ENCODE measurements at places on chromosomes 11 and 22.

DNA sequence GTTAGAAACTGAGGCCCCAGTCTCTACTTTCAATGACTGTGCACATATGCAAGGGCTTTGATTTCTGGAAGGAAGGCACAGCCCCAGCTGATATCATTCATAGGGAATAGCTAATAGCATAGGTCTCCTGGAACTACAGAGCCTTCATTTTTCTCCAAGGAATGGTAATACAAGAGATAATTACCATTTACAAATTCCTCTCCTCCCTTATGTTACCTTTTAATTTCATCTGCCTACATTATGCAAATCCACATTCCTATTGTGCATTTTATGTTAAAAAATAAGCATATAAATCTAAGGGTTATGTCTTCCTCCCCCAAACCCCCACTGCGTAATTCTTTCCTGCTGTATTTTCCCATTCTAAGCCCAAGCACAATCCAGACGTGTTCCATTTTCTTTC, 94.9 kb downstream of the AMBRA1 start:
- DNase-seq = no peak

- no peak for DNase-seq
These were observed 420.0 kb downstream of the CTTN start for GRCh38 chr11:70818351-70818750.

- no peak for DNase-seq
These were observed 47.7 kb upstream of the GAB2 start for GRCh38 chr11:78465169-78465942.

- no peak for DNase-seq
These were observed 29.6 kb downstream of the TSPAN32 start for GRCh38 chr11:2331404-2331803.

- DNase-seq = peak; percentile 57
These were observed at the start of gene ADM2 for GRCh38 chr22:50481440-50482106. ADM2 (plus strand) TSS chr22:50481543; CDS start chr22:50481848, 305 bp downstream.

DNA sequence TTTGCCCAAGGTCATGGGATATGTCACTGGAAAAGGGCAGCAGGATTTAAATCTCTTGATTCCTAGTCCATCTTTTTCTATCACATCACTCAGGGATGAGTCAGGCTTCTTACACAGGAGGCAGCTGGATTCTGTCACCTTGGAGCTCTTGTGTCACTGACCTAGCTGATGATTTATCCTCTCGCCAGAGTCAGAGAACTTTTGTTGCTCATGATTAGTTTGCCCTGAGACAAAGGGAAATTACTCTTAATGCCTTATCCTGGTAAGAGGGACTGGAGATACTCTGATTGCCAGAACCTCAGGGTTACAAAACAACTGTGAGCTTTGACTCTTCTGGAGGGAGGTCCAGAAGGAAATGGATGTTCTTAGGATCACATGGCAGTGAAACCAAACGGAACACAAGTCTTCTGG, 10.1 kb downstream of the COA4 start:
- no peak for DNase-seq

- DNase-seq = no peak
These were observed 6.3 kb downstream of the OPCML start for GRCh38 chr11:133525976-133526375.

GRCh38 chr11:13923716-13924650, 38.5 kb upstream of the SPON1 start:
- no peak for DNase-seq

DNA sequence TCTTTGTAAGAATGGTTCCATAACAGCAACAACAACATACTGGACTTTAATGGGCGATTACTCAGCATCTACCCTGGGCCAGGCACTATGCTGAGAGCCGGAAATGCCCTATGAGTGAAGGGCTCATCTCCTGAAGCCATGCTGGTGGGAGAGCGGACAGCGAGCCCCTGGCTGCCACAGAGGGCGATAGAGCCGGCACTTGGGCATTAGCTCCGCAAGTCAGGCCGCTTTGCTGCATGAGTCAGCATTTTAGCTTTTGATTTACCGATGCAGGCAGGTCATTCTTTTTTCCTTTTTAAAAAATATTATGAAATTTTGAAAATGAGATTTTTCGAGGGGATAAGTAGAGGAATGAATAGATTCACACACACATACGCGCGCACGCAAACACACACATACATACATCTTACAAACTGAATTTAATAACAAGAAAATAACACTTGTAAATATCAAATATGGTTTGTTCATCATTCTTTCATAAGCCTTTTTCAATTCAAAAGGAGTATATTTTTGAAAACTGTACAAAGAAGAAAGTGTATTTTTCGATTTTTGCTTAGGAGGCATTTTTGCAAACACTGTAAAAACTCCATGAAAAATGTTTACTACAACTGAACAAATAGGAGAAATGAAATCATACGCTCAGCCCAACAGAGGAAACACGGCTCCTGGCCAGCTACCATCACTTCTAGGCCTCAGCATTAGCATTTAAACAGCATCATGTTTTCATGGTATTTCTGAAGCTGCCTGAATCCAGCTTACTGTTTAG, 667.3 kb downstream of the OPCML start:
- DNase-seq = no peak

DNA sequence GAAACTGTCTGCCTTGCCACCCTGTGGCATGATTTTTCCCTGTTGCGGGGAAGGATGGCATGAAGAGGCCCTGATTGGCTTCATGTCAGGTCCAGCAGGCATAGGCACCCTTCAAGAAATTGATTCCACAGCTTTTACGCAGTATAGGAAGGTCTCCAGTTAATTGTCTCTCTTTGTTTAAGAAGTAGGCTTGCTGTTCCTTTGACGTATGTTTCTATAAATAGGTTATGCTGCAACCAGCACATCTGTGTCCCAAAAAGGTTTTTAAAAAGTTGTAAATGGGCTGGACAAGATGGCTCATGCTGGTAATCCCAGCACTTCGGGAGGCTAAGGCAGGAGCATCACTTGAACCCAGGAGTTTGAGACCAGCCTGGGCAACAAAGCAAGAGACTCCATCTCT, 62.6 kb downstream of the CD6 start:
- DNase-seq = no peak

- no peak for DNase-seq
These were observed 12.9 kb downstream of the KIAA0930 start for GRCh38 chr22:45227645-45228400.

- DNase-seq = no peak
These were observed 146.5 kb downstream of the ELP4 start for GRCh38 chr11:31656051-31656450.

- no peak for DNase-seq
These were observed 27.4 kb upstream of the RDX start for GRCh38 chr11:110323786-110324185.

- no peak for DNase-seq
These were observed 1.3 kb downstream of the EIF3M start for GRCh38 chr11:32584921-32585320.

DNA sequence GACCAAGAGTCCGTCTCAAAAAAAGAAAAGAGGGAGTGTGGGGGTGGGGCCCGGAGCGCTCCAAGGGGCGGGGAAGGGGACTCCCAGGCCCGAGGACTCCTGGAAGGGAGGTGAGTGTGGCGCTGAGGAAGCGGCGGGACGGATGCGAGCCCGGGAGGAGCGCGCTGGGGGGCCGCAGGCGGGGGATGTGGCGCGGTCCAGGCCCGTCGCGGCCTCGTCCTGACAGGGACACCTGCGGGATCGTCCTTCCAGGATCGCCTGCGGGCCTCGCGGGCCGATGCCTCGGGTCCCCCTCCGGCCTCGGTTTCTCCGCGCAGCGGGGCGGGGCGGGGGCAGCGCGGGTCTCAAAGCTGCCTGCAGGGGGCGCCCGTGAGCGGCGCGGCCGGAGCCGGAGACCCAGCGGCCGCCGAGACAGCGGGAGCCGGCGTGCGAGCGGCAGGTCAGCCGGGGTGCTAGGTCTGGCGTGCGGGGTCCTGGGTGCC, 3.8 kb upstream of the ADORA2A start:
- DNase-seq = peak; percentile 59

GRCh38 chr11:1260023-1260501, 37.2 kb downstream of the MUC5B start:
- peak; percentile 22 for DNase-seq

DNA sequence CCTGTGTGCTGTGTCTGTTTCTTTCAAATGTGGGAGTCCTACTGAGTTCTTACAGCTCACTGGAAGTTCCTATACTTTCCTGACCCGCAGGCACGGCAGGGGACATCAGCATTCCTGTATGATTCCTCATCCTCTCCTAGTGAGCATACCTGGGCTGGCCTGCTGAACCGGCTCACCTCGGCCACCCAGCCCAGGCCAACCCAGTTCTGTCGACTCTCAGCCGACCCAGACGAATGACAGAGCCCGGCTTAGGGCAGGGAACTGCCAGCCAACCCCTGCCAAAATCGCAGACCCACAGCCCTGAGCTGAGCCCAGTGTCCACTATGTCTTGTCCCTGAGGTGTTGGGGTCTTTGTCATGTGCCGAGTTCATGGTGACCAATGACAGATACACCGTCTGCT, 339.7 kb downstream of the BRD1 start:
- DNase-seq = no peak

- DNase-seq = no peak
These were observed 1.8 kb upstream of the AIFM3 start for GRCh38 chr22:20965104-20965887.

All from activated CD4-positive, alpha-beta T cell treated with anti-CD3 and anti-CD28 coated beads for 24 hours (primary cell).